Astrocyte of the spinal cord (primary cell): ENCODE measurements at places on chromosomes 4 and X.

DNA sequence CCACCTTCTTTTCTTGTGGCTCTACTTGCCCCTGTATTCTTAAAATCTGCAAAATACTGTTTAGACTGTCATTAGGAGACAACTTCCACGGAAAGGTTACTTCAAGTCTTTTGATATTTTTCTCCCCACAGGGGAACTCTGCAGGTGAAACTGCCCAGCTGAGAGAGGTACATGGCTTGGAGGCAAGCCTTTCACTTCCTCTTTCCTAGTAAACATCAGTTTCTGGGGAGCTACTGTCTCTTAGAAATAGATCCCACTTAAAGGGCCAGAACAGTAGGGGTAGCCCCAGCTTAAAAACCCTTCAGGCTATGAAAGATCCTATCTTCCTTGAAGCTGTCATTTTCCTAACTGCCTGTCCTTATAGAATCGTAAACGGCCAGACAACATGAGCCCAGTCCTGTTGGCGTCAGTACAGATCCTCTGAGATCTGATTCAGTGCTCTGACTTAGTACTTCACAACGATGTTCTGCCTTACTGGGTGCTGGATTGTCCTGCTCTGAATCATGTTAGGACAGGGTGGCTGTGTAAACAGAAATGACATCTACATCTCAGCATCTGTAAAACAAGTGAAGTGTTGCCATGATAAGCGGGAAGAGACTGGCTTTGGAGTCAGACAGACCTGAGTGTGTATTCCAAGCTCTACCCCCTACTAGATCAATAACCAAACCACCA is 102.1 kb downstream of the ITIH6 start:
- no peak for DNase-seq

DNA sequence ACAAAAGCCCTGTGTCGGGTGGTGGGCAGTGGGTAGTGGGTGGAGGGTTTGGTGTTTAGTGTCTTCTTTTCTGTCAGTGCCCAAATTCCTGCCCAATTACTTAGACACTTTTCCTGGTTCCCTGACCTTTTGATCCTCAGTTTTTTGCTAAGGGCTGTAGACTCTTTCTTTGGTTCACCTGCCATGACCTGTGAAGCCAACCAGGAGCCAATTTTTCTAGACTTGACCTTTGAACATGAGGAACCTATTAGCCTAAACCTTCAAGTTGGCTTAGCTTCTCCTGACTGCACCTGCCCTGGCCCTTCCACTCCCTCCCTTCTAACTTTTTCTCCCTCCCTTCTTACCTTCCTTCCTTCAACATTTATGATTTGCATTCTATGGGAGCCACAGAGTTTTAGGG is 94.5 kb downstream of the MID1IP1 start:
- DNase-seq, result no peak

- no peak for DNase-seq
These were observed 51.6 kb upstream of the WDR1 start for GRCh38 chr4:10168151-10168550.

GRCh38 chr4:98657531-98658286 is 702 bp downstream of the TSPAN5 start:
- DNase-seq, result peak; percentile 75

- DNase-seq, result peak; percentile 91
These were observed 215.3 kb upstream of the CTSO start for GRCh38 chr4:156169011-156169410.

DNA sequence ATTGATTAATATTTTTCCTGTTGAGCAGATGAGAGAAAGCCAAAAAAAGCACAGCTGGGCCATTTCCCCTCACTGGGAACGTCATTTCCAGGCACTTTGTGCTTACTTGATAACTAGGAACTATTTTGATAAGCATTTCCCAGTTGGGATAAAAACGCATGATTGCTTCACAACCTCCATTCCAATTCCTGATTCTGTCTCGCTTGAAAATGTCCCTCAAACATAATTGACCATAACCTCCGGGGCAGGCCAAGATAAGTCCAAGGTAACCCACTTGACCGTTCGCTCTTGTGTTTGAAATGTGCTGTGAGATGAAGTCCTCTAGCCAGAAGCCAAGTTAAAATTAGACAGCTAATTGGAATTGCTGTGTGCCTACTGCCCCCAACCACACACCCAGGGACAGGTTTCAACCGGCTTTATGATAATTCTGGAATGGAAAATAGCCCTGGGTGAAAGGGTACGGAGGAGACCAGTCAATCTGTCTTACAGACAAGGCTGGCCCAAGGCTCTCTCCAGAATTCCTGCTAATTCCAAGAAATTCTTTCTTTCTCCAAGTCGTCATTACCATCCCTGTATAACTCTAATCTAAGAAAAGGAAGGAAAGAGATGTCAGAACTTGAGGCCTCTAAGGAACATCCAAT is 137.1 kb downstream of the MID1 start:
- no peak for DNase-seq

DNA sequence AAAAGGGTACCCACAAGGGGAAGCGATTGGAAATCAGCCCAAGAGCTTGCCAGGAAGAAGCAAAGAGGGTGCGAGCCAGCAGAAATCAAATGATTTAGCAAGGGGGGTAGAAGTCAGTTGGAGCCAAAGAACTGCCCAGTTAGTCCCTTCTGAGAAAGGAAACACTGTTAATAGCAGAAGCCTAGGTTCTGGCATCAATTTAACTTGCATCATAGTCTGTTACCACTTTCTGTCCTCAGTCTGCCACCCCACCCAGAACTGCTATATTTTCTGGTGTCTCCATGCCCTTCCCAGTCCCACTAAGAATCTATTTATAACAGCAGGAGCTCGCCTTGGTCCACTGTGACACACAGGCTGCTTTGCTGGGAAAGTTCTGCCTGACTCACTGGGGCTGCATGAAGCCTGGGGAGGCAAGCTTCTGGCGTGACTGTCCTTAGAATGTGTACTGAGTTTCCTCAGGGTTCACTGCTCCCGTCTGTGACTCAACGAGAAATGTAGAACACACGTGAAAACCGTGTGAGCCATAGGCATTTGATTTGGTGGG is 157.8 kb upstream of the TTC29 start:
- peak; percentile 97 for DNase-seq

DNA sequence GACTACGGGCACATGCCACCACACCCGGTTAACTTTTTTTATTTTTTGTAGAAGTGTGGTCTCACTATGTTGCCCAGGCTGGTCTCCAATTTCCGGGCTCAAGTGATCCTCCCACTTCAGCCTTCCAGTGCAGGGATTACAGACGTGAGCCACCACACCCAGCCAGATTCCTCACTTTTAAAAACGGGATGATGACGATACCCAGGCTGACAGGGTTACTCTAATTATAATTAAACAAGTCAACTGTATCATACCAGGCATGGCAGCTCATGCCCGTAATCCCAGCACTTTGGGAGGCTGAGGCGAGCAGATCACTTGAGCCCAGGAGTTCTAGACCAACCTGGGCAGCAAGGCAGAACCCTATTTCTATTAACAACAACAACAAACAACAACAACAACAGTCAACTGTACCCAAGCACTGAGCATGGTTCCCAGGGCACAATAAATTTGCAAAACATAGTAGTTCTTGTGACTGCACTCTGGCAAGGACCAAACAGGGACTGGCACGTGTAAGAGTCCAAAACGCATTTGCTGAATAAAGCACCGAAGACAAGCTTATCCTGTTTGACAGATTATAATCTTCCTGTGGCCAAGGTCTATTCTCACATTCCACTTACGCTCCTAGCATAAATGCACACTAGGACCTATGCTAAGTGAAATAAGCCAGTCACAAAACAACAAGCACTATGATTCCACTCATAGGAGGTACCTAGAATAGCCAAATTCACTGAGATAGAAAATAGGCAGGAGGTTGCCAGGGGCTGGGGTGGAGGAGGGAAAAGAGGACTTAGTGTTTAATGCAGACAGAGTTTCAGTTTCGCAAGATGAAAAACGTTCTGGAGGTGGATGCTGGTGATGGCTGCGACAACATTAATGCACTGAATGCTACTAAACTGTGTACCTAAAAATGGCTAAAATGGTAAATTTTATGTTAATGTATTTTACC is 77.5 kb downstream of the IRF2 start:
- DNase-seq, result no peak

- no peak for DNase-seq
These were observed 81.5 kb downstream of the FAM193A start for GRCh38 chr4:2617955-2618354.

DNA sequence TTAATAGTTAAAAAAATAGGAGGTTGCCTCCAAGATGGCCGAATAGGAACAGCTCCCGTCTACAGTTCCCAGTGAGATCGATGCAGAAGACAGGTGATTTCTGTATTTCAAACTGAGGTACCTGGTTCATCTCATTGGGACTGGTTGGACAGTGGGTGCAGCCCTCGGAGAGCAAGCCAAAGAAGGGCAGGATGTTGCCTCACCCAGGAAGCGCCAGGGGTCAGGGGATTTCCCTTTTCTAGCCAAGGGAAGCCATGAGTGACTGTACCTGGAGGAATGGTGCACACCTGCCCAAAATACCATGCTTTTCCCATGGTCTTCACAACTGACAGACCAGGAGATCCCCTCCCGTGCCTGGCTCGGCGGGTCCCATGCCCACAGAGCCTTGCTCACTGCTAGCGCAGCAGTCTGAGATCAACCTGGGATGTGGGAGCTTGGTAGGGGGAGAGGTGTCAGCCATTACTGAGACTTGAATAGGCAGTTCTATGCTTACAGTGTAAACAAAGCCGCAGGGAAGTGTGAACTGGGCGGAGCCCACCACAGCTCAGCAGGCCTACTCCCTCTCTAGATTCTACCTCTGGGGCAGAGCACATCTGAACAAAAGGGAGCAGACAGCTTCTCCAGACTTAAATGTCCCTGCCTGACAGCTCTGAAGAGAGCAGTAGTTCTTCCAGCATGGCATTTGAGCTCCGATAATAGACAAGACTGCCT is 47.5 kb downstream of the PPA2 start:
- DNase-seq, result no peak

GRCh38 chrX:56795309-56795868 is 66.3 kb downstream of the NBDY start:
- DNase-seq, result no peak

GRCh38 chr4:186144946-186145569 is 40.6 kb downstream of the FAM149A start:
- DNase-seq, result peak; percentile 60
